Spinal cord (tissue), 10 donors: ENCODE measurements at places on chromosomes 7 and 10. TPM values are rescaled to one million over a fixed set of nuclear protein-coding genes. Genes with fewer than 3 reads are reported as not detected.

DNA sequence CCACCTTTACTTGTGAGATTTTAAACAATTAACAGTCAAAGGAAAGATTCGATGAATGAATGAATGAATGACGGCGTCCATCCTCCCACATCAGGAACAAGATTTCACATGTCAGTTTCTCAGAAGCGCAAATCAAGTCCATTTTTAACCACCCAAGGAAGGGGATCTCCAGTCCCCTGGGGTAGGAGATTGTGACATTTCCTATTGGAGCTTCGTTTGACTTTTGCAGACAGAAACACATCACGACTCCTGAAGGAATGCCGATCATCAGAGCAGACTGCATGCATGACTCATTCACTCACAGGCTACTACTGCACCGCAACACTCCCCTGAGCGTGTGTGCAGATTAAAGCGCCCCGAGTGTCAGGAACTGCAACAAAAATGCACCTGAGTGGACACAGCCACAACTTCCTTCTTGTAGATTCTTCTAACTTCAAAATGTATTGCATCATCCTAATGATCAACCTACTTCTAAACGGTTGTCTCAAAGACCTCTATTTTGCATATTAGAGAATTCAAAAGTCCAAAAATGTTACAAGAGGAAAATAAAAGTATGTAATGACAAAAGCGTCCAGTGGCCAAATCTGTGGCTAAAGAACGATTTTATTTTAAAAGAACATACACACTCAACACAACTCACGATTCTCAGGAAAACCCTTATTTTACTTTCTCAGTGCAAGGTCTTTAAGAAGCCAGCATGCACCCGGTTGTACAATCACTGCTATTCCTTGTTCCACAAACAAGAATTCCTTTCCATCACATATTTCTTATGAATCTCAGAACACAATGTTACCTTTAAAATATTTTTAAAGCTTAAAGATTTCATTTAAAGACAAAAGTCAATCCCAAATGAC, 172.6 kb downstream of the FAM107B start:
- DNase-seq: no peak

Gene NRCAM
- 198 TPM for total RNA-seq

DNA sequence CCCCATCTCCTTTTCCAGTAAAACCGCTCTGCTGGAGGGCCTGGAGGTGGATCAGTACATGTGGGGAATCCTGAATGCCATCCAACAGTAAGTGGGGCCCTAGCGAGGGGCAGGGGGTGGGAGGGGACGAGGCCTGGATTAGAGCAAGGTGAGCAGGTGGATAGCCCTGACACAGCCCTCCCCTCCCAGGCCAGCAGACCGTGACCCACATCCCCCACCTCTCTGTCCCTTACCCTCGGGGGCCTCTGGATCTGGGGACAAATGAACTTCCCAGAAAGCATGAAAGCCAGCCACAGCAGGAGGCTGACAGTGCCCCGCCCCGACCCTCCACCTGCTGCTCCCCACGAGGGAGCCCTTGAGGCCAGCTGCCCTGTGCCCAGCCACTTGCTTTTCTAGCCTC, 41.8 kb upstream of the PPIF start:
- no peak for DNase-seq

DNA sequence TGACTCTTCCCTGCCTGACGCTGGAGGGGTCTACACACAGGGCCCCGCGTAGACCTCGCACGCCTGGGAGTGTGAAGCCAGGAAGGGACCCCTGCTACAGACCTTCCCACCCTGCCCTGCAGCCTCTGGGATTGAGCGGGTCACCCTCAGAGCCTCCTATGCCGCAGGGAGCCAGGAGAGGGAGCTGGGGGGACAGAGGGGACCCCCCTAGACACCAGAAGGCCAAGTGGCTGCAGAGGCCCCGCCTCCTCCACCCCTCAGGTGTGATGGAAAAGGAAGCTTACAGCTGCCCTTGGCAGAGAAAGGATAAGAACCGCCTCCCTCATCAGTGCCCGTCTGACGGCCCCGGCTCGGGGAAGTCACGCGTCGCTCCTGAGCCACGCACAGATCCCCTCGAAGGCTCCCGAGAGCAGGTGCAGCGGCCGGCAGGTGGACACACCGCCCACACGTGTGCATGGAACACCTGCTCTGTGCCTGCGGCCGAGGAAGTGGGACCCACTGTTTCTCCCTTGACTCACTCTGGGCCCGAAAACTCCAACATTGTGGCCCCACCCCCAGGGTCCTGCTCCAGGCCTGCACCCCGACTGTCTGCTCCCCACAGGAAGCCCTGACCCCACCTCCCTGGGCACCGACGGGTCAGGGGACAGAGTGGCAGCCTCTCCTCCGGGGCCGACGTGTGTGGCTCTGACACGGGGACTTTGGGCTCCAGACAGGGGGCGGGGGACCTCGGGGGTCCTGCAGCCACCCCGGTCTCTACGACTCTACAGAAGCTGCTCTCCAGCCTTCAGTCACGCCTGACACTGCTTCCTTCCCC, 73.3 kb downstream of the MICALL2 start:
- DNase-seq: no peak

DNA sequence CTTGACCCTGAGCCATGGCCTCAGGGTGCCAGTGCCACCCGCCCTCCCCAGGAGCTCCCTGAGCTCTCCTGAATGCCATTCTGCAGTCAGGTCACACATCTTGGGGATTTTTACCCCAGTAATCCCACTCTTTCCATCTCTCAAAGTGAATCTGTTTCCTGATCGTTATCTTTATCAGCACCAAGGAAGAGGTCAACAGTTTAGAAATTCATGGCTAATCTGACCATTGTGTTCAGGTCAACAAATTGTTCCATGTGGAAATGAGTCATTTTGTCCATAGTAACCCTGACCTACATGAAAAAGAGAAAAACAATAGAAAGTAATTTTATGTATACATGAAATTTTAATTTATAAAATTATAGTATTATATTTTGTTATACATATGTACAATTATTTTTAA, 28.8 kb upstream of the ZNF488 start:
- no peak for DNase-seq

Gene BTBD16
- 0.99 TPM for total RNA-seq

DNA sequence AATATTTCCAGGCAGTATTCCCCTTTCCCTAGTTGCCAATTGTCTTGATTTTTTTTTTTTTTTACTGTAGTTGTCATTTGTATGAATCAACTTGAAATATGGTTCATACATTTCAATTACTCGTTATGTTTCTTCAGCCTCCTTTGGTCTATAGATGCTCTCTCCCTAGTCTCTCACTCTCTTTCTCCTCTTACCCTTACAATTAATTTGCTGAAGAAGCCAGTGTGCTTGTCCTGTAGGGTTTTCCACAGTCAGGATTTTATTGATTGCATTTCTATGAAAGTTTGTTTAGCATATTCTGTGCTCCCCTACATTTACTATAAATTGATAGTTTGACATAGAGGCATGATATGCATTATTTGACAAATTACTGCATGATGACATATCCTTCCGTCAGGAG, 112.0 kb upstream of the PRKCQ start:
- DNase-seq: no peak

DNA sequence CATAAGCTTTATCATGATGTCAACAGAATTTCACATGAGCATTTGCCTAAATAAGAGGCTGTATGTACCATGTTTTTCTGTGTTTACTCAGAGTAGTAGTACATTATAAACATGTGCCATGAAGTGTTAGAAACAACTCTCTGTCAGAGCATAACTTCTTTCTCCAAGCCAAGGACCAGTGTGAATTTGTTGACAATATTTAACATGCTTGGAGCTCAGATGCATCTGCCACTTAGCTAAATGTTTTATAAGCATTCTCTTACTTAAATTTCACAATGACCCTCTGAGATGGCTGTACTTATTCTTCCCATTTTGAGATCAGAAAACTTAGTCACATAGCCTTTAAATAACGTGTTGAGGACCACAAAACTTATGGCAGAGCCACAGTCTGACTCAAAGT, 105.0 kb downstream of the SEMA3D start:
- no peak for DNase-seq

- DNase-seq: no peak
Measured at GRCh38 chr7:81638198-81638597, 131.6 kb downstream of the HGF start.

GRCh38 chr7:732094-732541, 5.0 kb upstream of the PRKAR1B start:
- DNase-seq: no peak

Gene HECW1
- total RNA-seq: 23.5 TPM

DNA sequence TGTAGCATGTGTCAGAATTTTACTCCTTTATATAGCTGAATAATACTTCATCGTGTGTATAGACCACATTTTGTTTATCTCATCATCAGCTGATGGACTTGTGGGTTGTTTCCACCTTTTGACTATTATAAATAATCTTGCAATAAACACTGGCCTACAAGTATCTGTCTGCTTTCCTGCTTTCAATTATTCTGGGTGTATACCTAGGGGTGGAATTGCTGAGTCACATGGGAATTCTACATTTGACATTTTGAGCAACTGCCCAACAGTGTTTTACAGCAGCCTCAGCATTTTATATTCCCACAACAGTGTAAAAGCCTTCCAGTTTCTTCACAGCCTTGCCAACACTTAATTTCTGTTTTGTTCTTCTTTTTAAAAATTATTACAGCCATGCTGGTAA, 200.3 kb upstream of the PRSS1 start:
- DNase-seq: no peak

GRCh38 chr10:21213381-21213780, 312.1 kb downstream of the SKIDA1 start:
- no peak for DNase-seq

DNA sequence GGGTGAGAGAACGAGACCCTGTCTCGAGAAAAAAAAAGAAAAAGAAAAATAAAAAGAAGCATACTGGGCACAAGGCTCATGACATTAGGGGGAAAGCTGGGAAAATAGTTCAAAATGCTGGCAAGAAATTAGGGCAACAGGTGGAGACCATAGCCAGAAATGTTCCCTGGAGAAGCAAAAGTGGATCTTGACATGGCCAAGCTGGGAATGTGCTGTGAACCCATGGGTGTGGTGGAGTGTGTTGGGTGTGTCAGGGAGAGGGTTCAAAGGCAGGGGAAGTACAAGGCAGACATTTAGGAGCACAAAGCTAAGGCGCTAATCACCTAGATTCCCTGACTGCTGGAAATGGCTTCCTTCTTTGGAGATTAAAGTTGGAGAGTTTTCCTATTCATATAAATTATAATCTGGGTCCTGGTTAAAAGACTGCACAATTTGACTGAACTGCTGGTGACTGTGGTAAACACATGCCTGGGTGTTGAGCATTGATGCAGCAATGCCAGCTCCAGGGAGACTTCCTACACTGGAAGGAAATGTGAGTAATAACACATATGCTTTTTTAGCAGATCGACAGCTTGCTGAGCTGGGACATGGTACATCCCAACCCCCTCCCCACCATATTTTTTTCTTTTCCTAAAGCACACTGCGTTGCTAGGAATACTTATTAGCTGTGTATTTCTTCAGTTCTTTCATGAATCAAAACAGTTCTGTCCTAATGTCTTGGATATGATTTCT, 70.1 kb upstream of the ARHGAP21 start:
- DNase-seq: no peak

DNA sequence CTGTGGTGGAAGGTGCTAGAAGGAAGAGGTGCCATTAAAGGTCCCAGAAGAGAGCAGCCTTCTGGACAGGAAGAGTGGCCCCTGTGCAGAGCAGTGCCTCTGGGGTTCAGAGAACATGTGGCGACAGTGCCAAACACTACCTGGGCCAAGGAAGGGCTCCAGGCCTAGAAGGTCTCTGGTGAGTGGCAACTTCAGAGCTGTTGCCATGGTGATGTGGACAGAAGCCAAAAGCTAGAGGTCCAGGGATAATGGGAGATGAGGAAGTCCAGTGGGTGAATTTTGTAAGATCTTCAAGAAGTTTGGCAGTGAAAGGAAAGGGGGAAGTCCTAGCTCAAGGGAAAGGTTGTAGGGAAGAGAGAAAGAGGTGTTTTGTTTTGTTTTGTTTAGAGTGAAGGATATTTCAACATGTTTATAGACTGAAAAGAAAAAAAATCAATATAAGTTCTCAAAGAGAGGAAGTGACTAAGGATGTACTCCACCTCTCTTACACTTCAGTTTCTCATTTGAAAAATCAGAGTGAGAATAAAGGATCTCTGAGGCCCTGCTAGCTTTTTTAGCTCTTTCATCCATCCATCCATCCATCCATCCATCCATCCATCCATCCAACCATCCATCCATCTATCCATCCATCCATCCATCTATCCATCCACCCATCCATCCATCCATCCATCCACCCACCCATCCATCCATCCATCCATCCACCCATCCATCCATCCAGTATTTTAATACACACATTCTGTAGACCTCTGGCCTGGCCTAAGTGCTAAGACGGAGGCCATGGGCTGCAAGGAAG, 77.1 kb upstream of the DUSP5 start:
- DNase-seq: peak; percentile 35

DNA sequence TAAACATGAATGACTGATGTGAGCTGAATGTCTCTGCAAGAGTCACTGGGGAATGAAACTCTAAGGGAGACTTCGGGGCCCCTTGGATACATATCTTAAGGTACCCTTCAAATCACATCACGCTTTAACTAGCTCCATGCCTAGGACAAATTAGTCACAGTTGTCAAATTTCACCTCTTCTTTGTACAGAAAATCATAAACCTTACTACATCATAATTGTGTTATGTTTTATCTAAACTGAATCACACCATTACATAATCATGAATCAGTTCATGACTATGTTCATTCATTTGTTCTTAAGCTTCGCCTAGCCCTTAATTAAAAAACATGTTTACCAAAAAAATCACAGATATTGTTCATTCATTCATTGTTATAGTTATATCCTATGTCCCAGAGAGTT, 2.1 kb upstream of the SLC13A1 start:
- no peak for DNase-seq

DNA sequence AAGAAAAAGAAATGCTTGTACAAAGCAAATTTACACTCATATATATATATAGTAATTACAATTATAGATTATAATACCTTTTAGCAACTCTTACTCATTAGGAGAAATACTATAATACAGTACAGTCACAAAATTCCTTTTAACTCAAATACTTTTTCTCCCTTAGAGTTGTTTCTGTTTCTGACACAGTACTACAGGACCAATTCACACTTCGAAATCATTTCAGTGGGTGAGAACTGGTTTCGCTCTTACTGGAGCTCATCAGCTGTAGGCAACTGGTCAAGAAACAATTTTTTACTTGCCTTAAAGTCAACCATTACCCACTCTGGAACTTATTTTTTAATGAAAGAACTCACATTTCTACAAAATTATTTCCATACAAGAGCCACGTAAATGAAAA, 6.0 kb downstream of the CCDC186 start:
- DNase-seq: no peak

- DNase-seq: no peak
Measured at GRCh38 chr7:135348493-135348892, 114.9 kb downstream of the STRA8 start.

- DNase-seq: no peak
Measured at GRCh38 chr10:133384071-133384470, 5.0 kb downstream of the PAOX start.

Gene VSTM2A
- total RNA-seq: 26.8 TPM

DNA sequence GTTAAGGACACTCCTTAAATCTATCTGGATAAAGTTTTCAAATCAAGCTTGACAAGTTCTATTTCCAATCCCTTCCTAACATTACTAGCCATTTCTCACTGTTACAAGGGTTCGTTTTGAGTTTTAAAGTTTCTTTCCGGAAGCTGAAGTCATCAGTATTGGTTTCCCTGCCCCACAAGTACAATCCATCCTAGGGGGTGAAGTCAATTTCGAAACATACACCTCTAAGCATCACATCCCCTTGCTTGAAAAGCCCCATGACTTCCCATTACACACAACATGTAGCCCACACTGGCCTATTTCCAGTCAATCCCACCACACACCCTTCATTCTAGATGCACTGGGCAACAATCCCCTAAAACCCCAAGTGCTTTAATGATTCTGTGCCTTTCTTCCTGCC, 13.0 kb downstream of the DPY19L1 start:
- DNase-seq: no peak

Gene MYO1G
- total RNA-seq: 1.4 TPM

GRCh38 chr7:141700848-141701371, 1.1 kb downstream of the DENND11 start:
- DNase-seq: no peak
